ENCODE measurements at places on chromosomes 3 and 15.

GRCh38 chr3:77150028-77150427, 110.1 kb downstream of the ROBO2 start:
- no peak for DNase-seq

GRCh38 chr15:42157381-42157780, 945 bp upstream of the PLA2G4F start:
- no peak for DNase-seq

- DNase-seq: no peak
Observed at GRCh38 chr3:110608566-110608965, 463.1 kb upstream of the NECTIN3 start.

- DNase-seq: no peak
Observed at GRCh38 chr15:83012076-83012426, 612 bp upstream of the C15orf40 start.

GRCh38 chr15:80426316-80426715, 22.1 kb downstream of the ARNT2 start:
- no peak for DNase-seq

DNA sequence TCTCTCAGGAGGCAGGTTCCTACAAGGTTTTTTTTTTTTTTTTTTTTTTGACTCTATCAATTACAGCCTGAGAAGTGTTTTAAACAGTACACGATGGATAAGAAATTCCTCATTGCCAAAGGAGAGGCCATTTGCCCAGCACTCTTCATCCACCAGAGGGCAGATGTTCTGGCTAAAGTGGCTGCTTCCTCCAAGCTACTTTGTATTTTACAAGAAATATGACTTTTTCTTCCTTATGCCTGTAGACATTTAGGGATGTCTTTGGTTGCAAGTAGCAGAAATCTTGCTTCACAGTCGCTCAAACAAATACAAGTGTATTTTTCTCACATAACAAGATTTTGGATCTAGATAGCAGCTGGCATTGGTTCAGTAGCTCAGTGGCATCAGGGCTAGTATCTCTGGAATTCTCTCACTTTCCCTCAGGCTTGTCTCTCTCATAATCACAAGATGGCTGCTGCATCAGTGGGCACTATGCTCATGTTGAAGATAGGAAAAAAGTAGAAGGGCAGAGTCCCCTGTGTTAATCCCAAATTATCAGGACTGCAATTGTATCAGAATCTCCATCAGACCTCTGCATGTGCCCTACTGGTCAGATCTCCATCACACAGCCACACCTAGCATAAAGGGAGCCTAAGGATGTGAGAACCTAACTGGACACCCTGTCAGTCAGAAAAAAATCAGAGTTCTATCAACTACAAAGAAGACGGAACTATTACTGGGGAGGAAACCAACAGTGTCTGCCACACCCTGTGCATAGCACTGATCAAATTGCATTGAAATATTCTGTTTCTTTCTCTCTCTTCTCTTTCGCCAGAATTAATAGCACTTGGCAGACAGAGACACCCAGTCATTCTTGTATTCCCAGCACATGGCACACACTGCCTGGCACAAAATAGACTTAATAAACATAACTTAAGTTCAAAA, 138.9 kb upstream of the COL8A1 start:
- DNase-seq: peak; percentile 51

- no peak for DNase-seq
Observed at GRCh38 chr3:43289841-43290470, 3.6 kb downstream of the SNRK start.

DNA sequence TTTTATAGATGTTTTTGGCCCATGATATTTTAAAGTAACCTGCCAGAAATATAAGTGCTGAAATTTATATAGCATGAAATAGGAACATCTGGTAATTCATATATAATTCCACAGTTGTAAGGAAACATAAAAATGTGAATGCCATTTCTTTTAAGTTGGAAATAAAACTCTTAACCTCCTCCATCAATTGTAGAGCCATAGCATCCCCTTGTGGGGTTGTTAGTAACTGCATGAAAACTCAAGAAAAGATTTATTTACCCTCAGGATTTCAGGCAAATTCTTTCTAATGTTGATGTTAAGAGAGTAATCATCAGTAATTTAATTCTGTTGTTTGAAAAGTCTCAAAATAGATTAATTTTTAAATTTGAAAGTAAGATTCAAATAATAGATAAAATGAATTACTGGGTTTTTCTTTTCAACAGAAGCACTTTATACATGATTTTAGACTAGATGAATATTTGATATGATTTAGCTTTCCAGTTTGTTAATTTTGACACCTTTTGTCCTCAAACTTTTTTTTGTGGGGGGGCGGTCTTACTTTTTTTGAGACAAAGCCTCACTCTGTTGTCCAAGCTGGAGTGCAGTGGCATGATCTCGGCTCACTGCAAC, 74.7 kb downstream of the RASA2 start:
- peak; percentile 41 for DNase-seq

GRCh38 chr15:71471347-71471746, 339.0 kb upstream of the NR2E3 start:
- no peak for DNase-seq

GRCh38 chr3:197713477-197713822, 23.3 kb downstream of the RUBCN start:
- DNase-seq: no peak

- no peak for DNase-seq
Observed at GRCh38 chr3:52433328-52433995, 11.4 kb downstream of the SEMA3G start.

DNA sequence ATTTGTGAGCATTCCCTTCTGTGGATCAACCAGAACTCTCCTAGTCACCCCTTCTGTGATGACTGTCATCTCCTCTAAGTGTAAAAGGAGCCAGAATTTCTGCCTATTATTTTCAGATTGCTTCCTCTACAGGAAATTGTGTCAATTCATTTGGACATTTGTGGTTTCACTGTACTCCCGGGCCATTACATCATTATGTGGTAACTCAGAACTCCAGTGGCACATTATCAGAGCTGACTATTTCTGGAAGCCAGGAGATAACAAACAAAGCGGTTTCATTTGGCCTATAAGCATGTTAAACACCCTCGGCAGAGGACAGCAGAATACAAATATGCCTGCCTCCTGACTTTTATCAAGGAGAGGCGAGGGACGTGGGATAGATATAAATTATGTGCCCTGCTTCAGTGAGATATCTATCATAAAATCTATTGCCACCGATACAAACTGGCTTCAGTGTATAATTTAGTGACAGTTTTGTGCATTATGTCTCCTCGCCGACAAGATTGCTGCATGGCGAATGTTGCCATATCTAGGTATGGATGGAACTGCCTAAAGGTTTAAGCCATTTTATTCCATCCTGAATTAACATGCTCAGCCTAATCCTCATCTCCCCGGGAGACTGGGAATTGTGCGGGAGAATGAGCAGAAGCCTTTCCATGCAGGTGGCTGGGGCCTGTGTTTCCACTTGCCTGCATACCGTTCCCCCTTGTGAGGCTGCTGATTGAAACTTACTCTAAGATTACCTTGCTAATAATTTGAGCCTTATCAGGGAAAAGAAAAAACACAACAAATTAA, 193.4 kb upstream of the SEMA6D start:
- DNase-seq: peak; percentile 52

DNA sequence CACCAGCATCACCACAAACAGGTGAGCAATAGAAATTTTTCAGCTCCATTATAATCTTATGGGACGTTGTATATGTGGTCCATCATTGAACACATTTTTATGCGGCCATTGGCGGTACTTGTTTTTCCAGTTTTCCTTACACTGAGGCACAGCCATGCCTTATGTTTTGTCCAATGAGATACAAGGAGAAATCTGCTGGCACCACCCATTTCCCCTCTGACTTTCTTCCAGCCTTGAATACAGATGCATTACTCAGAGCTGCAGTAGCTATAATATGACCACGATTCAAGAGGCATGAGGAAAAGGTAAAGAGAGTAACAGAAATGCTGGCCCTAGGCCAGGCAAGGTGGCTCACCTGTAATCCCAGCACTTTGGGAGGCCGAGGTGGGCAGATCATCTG, 9.0 kb upstream of the PIK3R4 start:
- no peak for DNase-seq

DNA sequence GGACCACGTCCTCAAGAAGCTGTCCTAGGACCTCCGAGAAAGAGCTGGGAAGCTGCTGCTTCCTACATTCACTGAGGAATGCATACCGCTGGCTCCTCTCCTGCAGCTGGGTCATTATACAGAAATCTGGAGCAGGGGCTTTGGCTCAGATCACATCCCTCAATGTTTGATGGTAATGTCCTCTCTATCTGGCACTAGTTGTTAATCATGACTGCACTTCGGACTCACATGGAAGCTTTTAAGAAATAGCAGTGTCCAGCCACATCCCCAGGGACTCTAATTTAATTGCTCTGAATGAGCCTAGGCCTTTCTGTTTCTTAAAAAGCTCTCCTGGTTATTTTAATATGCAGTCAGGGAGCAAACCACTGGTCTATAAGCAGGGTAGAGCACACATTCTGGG, 25.7 kb upstream of the MYRIP start:
- no peak for DNase-seq

DNA sequence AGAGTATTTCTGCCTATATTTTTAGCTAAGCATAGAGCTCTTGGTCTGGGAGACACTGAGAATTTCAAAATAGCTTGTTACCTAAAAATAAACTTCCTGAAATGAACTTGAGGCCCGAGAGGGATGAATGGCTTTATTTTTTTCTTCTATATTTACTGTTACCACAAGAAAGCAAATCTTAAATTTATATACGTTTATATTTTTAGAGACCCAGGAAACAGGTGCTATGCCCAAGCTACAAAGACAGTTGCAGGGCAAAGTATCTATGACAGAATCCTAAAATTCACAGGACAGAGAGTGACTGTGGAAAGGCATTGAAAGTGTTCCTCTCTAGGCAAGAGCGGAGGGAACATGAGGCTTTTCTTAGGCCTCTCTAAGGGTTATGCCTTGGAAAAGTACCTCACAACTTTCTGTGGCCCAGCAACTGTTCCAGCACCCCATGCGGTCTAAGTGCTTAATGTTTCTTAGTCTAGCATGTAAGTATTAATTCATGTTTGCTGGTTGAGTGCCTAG, 36.5 kb downstream of the TGFBR2 start:
- no peak for DNase-seq

DNA sequence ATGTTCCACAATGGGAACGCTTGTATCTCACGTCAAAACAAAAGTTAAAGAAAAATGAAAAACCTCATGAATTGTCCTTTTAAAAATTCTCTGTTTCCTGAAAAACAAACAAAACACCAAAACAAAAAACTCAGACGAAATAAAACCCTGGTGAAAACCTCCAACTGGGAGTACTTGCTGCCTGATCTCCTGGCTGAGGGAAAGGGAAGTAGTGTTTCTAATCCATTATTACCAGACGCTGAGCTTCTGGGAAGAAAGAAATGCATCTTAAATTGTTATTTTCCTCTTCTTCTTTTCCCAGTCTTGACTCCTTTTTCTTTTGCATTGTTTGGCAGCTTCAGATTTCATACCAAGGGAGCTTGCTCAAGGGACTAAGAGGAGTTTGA, 243.2 kb upstream of the RGMA start:
- DNase-seq: no peak

- no peak for DNase-seq
Observed at GRCh38 chr3:27387625-27388024, 18.4 kb upstream of the NEK10 start.

DNA sequence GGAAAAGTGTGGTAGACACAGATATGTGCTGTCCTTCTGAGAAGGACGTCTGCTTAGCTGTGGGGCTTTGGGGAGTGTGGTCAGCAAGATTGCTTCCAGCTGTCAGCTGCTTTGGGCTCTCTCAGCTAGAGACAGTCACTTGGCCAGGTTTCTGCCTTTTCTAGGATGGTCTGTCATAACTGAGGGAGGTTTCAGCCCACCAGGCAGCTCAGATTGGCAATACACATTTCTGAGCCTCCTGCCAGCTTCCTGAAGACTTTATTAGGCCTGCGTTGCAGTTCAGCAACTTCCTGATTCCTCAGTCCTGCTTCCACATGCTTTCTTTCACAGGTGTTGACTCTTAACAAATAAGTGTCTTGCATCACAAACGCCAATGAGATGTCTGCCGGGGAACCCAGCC, 286.5 kb downstream of the SQOR start:
- DNase-seq: no peak
